ENCODE measurements at places on chromosomes 13 and 19.
A peak's percentile ranks its signal among the peaks of the same experiment; 100 is the strongest.

DNA sequence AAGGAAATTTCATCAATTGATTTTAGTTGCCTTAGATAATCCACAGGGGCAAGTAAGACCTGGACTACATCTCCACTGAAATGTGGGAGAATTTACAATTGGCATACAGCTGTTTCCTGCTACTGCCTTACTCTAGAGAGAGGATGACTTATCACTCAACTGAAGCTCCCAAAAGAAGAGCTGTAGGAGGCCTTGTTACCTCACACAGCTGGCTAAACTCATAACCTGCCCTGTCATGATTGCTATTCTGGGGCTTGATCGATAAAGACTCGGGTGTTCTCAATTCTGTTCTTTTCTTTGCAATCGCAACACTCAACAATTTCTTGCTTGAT is 1396.4 kb downstream of the EFNB2 start:
- DNase-seq: no peak

GRCh38 chr13:27391471-27391870 is 32.9 kb upstream of the GTF3A start:
- no peak for DNase-seq

DNA sequence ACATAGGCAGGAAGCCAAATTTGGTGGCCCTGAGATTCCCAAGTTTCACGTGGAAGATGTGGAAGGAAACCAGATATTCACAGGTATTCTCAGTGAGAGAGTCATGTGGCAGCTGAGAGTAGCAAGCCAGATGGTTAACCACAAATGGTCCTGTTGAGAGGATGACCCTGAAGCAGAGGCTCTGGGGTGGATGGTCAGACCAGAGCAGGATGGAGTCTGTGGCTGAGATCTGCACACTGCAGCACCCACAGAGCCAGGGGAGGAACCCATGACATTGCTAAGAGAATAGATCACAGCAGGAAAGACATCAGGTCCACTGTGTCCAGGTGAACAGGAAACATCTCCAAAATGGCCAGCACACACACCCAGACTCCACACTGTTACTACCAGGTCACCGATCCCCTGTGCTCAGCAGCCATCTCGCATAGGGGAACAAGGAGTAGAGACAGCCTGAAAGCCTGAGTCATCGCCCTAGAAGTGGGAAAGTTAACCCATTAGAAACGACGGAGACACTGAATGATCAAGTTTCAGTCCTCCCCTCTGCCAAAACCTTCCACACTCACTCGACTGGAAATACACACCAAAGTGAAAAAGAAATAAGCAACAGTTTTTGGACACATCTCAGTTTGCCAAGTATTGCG is 160.0 kb downstream of the RBM26 start:
- no peak for DNase-seq

DNA sequence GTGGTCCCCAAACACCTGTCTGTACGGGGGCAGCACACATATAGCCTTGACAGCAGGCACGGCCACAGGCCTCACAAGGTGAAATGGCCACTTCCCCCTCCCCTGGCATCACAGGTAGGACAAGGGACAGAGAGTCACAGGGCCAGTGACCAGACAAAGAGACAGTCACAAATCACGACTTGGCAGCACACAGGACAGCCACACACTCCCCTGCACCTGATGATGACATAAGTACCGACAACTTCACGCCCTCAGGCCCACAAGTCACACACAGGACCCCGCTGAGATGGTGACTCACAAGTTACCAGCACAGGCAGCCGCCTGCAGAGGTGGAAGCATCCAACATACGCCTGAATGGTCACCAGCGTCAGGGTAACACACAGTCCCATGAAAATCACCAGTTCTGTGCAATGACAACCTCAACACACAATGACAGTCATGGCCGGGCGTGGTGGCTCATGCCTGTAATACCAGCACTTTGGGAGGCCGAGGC is 16.5 kb downstream of the TYK2 start:
- no peak for DNase-seq

- no peak for DNase-seq
Observed at GRCh38 chr13:43848001-43848649, 31.4 kb downstream of the CCDC122 start.

DNA sequence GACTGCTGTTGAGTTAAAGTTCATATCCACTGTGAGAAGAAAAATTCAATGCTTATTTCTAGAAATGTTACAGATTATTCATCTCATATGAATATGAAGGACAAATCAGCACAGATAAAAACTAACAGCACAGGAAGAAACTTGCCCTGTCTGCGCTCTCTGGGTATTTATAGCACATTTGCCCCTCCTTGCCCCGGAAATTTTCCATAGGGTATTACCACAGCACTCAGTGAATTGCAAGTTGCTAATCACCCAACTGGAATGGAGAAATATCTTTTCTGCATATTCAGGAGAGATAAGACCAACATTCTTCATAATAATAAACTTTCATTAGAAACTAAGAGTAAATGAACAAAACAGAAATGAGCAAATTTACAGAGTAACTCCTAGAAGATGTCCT is 318.0 kb upstream of the KLF12 start:
- DNase-seq: no peak

DNA sequence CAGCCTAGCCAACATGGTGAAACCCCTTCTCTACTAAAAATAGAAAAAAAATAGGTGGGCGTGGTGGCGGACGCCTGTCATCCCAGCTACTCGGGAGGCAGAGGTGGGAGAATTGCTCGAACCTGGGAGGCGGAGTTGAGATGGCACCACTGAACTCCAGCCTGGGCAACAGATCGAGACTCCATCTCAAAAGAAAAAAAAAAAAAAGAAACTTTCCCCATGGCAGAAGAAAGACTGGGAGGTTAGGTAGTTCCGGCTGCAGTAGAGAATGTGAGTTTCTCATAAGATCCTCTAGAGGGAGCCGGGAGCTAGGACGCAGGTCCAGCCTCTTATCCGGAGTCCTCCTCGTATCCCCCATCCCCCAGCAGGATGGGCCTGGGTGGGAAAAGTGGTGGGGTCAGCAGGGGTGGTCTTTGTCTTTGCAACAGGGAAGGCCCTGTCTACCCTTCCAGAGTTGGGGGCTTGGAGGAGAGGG is 13.2 kb upstream of the CREB3L3 start:
- no peak for DNase-seq

DNA sequence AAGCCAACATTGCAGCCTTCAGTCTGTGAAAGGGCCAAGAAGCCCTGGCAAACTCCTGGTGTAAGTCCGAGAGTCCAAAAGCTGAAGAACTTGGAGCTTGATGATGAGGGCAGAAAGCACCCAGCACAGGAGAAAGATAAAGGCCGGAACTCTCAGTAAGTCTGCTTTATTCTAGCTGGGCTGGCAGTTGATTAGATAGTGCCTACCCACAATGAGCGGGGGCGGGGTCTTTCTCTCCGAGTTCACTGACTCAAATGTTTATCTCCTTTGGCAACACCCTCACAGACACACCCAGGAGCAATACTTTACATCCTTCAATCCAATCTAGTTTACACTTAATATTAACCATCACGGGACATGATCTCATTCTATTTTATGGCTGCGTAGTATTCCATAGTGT is 1317.1 kb downstream of the SLITRK1 start:
- DNase-seq: no peak

GRCh38 chr13:94007072-94007471 is 472.4 kb downstream of the DCT start:
- no peak for DNase-seq

GRCh38 chr13:30715837-30716236 is 19.5 kb upstream of the ALOX5AP start:
- no peak for DNase-seq

DNA sequence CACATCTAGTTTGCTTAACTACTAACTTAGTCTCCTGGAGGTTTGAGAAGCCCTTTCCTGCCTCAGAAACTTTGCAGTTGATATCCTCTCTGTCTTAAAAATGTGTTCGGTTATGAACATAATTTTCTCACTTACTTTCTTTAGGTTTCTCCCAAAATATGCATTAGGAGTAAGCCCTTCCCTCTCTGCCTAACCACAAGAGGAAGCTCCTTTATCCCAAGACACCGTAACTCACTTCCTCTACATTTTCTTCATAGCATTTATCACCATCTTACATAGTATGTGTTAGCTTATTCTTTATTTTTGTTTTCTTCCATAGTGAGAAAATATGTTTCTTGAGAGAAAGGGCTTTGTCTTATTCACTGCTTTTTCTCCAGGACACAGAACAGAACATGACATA is 952.5 kb upstream of the ATXN8OS start:
- DNase-seq: no peak

- DNase-seq: no peak
Observed at GRCh38 chr13:32135056-32135390, 103.4 kb downstream of the FRY start.

DNA sequence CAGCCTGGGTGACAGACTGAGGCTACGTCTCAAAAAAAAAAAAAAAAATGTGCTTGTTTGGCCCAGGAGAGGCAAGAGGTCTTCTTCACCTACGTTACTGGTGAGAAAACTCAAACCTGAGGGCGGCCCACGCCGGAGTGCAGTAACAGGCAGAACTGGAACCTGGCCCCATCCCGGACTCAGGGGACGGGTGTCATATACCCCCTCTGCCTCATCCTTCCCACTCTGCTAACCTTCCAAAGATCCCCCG is 414 bp upstream of the ADAT3 start:
- no peak for DNase-seq

GRCh38 chr19:16435999-16436650 is 35.6 kb downstream of the EPS15L1 start:
- DNase-seq: no peak

- no peak for DNase-seq
Observed at GRCh38 chr19:16265890-16266585, 58.6 kb upstream of the KLF2 start.

- DNase-seq: no peak
Observed at GRCh38 chr19:12794971-12795381, 3.7 kb downstream of the JUNB start.

GRCh38 chr19:47489072-47489914 is 5.3 kb upstream of the KPTN start:
- DNase-seq: no peak

DNA sequence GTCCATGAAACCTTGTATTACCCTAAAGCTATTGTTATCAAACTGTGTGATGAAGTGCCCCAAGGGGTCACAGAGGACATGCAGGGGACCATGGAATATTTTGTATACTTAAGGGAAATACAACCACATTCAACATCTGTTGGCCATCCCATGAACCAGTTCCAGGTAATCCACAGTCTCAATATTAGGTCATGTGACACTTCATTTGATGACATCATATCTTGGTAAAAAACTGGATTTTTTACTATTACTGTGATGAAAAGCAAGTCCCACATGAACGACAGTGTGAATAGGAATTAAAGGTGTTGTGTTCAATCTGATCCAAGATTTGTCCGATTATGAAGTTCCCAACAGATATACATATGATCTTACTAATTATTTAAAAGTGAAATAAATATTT is 355.2 kb downstream of the IRS2 start:
- no peak for DNase-seq

- DNase-seq: no peak
Observed at GRCh38 chr13:50030315-50030714, 15.1 kb downstream of the KCNRG start.

DNA sequence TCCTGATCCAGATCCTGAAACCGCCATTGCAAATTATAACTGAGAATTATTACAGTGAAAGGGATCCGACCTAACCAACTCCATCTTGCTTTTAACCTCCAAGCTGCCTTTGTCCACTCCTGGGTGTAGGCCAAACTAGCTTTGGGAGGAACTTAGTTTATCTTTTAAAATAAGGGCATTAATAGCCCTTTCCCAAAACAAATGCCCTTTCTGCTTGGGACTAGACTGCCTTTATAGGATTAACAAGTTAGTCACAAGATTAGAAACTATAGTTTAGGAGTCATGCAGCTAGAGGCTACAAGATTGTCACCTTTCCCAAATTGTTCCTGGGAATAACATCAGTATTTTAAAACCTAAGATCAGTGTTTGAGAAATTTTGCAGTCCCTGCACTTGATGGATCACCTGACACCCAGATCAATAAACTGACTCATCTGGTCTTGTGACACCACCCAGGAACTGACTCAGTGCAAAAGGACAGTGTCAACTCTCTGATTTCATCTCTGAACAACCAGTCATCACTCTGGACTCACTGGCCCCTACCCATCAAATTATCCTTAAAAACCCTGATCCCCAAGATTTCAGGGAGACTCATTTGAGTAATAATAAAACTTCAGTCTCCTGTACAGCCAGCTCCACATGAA is 4.1 kb upstream of the ZNF841 start:
- DNase-seq: no peak

GRCh38 chr13:71304861-71305260 is 562.1 kb downstream of the DACH1 start:
- no peak for DNase-seq

GRCh38 chr19:2732157-2732725 is 7.6 kb downstream of the SLC39A3 start:
- DNase-seq: no peak

- peak; percentile 40 for DNase-seq
Observed at GRCh38 chr13:45847554-45848224, 3.9 kb downstream of the SIAH3 start.

- no peak for DNase-seq
Observed at GRCh38 chr13:112776354-112776753, 86.5 kb downstream of the ATP11A start.

GRCh38 chr13:27014406-27015359 is 156.9 kb downstream of the USP12 start:
- no peak for DNase-seq

GRCh38 chr19:8304841-8305621 is 3.1 kb downstream of the CD320 start:
- no peak for DNase-seq

- no peak for DNase-seq
Observed at GRCh38 chr13:80250213-80250810, 90.6 kb downstream of the SPRY2 start.

DNA sequence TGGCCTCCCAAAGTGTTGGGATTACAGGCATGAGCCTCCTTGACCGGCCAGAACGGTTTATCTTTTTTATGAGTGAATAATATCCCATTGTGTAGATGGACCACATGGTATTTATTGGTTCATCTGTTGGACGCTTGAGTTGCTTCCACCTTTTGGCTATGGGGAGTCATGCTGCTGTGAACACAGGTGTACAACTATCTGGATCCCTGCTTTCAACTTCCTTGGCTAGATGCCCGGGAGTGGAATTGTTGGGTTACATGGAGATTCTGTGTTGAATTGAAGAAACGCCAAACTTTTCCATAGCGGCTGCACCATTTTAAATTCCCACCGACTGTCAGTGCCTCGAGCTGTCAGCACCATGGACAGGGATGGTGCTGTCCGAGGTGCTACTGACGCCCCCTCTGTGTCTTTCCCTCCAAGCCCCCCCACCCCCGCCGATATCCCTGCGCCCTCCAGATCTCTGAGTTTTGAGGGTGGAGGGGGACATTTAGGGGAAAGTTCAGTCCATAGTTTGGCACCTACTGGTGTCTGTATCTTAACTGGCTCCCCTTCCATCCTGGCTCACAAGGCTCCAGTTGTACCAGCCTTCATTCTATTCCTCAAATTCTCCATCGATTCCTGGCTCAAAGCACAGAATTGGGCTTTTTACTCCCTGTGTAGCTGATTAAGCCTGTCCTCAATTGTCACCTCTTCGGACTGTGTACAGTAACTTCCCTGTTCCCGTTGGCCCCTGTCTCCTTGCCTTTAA is 27.3 kb downstream of the PNPLA6 start:
- DNase-seq: no peak

GRCh38 chr13:19150226-19150625 is 31.4 kb downstream of the TUBA3C start:
- DNase-seq: no peak

- DNase-seq: no peak
Observed at GRCh38 chr19:16087940-16088339, 11.6 kb downstream of the TPM4 start.

Measured in activated gamma-delta T cell treated with Interleukin-2 at 50 U/mL for 16 hours (primary cell).